A549 treated with GW870086 at 1 μM for 4 hours (cell line): ENCODE measurements at places on chromosomes 1 and 21. TPM values are rescaled to one million over a fixed set of nuclear protein-coding genes. Genes with fewer than 3 reads are reported as not detected.

Gene CHODL
- total RNA-seq: not detected in 5 replicates

Gene ZNF683
- total RNA-seq: not detected in 5 replicates

Gene SLAMF9
- total RNA-seq: 0.25 to 1.3 TPM (median 0.82 TPM) in 5 replicates

Gene ELK4
- 6.0 to 7.2 TPM (median 6.4 TPM) in 5 replicates for total RNA-seq

Gene S100A8
- total RNA-seq: not detected in 5 replicates

Gene ARHGEF16
- total RNA-seq: 4.8 to 5.8 TPM (median 5.0 TPM) in 5 replicates
